ENCODE measurements at places on chromosomes 16 and 17. TPM values are rescaled to one million over a fixed set of nuclear protein-coding genes. Genes with fewer than 3 reads are reported as not detected.

GRCh38 chr16:49811644-49812334 lies 44.1 kb downstream of the ZNF423 start:
- DNase-seq, result no peak

DNA sequence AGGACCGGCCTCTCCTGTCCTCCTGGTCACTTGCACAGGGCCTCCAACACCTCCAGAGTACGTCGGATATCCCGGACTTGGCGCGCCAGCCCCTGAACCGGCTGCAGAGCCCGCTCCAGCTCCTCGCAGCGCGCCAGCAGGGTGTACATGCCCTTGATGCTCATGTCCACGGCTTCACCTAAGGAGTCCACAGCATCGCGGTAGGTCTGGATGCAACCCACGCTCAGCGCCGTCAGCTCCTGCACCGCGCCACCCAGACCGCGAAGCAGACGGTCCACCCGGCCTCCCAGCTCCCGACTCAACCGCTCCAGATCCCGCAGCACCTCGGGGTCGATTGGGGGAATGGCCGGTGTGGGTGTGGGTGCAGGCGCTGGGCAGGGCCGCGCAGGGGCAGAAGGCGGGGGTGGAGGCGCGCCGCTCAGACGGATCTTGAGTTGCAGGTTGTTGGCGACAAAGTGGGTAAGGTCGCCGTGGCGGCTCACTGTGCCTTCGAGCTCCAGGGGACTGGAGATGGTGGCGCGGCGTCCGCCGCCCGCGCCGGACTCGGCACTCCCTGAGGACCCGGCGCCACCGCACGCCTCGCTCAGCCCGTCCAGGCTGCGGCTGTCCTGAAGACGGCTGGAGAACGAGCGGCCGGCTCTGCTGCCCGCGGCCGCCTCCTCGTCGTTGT lies 804 bp downstream of the BORCS6 start:
- peak; percentile 10 for DNase-seq

DNA sequence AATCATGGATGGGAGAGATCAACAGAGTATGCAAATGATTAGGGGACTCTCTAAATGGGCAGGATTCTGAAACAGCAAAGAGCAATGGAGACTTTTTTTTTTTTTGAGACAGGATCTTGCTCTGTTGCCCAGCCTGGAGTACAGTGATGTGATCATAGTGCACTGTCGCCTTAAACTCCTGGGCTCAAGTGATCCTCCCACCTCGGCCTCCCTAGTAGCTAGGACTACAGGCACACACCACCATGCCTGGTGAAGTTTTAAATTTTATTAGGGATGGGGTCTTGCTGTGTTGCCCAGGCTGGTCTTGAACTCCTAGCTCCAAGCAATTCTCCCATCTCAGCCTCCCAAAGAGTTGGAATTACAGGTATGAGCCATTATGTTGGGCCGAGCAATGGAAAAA lies 255.0 kb upstream of the ZFHX3 start:
- DNase-seq, result no peak

GRCh38 chr17:66764506-66764905 lies 70.4 kb upstream of the CACNG5 start:
- no peak for DNase-seq

DNA sequence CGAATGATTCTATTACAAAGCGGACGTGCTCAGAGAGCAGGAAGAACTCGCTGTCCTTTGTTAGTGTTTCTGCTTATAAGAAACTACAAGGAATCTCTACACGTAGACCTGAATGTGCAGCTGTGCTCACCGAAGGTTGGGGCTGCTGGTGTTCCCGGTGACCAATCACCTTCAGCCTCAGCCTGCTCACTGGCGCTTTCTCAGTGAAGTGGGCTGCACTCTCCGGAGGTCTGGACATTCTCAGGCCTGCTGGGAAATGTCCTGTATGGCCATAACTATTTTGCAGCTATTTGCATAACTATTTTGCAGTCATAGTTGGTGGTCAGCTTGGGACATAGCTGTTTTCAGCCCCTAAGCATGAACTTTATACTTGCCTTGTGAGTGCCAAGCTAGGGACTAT lies 9.7 kb upstream of the CIAO3 start:
- DNase-seq, result no peak

- DNase-seq, result no peak
Observed at GRCh38 chr17:80698297-80698696, 153.7 kb downstream of the RPTOR start.

GRCh38 chr16:67458121-67458641 lies 22.8 kb downstream of the ATP6V0D1 start:
- no peak for DNase-seq

DNA sequence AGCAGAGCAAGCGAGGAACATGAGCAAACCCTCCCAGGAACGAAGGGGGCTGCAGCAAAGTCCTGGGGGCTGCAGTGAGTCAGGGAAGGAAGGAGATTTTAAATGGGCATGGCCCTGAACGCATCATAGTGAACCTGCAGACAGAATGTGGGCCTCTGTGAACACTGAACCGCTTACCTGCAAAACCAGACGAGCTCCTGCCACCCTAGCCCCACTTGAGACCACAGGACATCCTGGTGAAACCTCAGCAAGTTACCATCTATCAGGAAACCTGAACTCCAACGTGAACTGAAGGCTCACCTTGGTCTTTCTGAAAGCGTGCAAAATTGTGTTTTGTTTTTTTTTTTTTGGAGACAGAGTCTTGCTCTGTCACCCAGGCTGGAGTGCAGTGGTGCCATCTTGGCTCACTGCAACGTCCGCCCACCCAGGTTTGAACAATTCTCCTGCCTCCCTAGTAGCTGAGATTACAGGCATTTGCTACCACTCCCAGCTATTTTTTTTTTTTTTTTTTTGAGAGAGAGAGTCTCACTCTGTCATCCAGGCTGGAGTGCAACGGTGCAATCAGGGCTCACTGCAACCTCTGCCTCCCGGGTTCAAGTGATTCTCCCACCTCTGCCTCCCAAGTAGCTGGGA lies 30.8 kb downstream of the FANCA start:
- no peak for DNase-seq

Gene TMC5
- not detected for total RNA-seq

Gene UBFD1
- 101 TPM for total RNA-seq

Gene SEPTIN1
- 0.26 TPM for total RNA-seq

Measured in fibroblast of lung (primary cell).